NCI-H146 (cell line): ENCODE measurements at places on chromosomes 6 and 20.

DNA sequence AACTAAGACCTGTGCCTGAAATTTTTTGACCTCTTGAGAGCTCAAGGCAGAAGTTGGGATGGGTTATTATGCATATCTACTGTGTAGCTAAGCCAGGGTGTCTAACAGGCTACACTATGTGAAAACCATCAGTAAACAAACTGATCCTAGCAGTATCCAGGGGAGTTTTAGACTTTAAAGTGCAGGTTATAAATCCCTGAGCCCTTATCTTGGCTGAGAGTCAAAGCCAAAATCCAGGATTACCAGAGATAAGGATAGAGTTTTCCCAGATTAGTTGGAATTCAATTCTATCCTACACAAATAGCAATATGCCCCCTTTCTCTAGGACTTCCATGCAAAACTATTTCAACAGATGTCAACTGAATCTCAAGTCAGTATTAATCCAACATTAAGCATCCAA is 1229.7 kb downstream of the GRIK2 start:
- DNase-seq: no peak

DNA sequence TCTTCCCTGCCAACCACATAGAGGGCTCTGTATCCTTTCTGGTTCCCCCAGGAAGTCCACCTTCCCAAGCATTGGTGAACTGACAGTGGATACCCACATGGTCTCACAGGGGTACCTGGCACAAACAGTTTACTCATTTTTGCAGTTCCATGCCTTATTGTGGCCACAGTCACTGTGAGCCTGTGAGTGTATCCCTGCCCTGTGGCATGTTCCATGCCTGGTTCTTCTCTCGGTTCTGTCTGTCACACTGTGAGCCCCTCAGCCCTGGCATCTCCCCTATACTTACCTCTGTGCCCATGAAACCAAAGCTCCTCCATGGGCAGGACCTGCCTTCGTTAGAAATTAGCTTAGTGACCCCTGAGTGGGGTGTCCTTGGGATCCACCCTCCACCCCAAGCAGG is 107.8 kb downstream of the TOX2 start:
- DNase-seq: no peak

GRCh38 chr20:18991012-18991411 is 177.4 kb downstream of the SCP2D1 start:
- DNase-seq: no peak

DNA sequence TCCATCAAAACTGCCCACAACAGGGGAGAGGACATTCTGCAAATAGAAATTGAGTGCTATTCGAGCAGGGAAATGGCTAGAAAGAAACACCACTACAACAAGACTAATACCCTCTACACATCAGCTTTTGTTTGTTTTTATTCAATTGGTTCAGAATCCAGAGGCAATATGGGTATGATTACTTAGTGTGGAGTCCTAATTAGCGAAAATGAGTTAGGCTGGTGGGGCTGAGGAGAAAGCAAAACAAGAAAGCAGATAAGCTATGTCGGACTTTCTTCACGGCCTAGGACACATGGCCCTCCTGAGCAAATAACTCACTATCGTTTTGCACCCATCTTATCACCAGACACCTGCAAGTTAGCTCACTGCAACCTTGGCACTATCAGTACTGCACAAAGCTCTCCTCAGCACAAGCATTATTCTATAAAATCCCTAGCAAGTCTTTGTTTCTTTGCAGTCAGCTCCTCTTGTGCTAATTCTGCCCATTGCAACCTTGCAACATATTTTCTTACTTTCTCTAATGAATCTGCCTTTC is 31.3 kb upstream of the SH3BGRL2 start:
- DNase-seq: peak; percentile 14

DNA sequence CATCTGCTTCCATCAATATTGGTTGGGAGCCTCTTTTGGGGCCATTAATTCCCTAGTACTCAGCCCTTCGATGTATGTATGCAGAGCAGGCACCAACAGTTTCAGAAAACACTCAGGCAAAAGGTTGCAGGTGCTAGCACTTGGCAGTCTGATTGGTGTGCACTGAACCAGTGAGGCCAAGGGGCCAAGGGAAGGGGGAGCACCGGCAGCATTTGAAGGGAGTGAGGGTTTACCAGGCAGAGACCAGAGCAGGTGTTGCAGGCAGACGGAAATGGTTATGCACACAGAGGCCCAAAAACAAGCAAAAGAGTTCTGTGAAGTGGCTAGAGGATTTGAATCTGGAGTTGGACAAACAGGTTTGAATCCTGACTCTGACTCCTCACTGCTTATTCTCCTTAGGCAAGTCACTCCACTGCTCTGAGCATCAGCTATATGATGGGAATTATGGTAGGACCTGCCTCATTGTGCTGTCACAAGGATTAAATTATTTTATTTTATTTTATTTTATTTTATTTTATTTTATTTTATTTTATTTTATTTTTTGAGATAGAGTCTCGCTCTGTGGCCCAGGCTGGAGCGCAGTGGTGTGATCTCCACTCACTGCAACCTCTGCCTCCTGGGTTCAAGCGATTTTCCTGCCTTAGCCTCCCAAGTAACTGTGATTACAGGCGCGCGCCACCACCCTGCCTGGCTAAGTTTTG is 58.1 kb upstream of the SHLD1 start:
- DNase-seq: peak; percentile 81

DNA sequence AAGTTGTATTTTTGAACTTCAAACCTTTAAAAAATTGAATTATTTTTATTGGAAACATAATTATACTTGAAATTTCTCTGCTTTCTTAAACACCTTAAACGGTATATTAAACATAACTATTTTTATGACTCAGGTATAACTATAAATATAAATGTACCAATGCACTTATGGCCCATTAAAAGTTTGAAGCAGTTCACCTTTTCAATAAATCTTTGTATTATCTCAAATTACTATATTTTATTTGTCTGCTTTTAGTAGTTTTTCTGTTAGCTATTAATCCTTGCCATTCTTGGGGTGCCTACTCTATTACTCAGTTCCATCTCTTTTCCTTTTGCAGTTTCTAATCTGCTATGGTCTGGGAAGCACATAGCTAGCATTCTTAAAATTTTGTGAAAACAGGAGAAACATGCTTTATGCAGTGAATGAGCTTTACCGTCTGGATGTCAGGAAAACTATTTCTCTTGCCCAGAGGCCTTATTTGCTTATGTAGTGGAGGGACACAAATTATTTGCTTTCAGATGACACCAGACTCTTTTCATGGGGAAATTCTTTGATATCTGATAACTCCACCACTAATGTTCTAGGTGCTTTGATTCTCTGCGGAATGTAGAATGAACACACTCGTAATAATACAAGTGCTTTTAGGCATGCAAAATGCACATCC is 378.9 kb upstream of the CITED2 start:
- DNase-seq: peak; percentile 17
